Right lobe of liver (tissue), 6 donors: ENCODE measurements at places on chromosomes 12 and 14.

- no peaks in the 10 kb centered on the region for H3K27me3 ChIP-seq
- no peak for DNase-seq
- H3K4me3 ChIP-seq, result no peak overlapping the region
- H3K27ac ChIP-seq, result no peak overlapping the region
Observed at GRCh38 chr12:20101046-20101445, 267.3 kb upstream of the PDE3A start.

GRCh38 chr12:15648558-15648957 lies 140.6 kb downstream of the EPS8 start:
- no peaks in the 10 kb centered on the region for H3K36me3 ChIP-seq
- no peak for DNase-seq
- H3K4me1 ChIP-seq, result no peaks in the 10 kb centered on the region
- H3K27me3 ChIP-seq, result no peaks in the 10 kb centered on the region
- no peak overlapping the region for H3K27ac ChIP-seq

DNA sequence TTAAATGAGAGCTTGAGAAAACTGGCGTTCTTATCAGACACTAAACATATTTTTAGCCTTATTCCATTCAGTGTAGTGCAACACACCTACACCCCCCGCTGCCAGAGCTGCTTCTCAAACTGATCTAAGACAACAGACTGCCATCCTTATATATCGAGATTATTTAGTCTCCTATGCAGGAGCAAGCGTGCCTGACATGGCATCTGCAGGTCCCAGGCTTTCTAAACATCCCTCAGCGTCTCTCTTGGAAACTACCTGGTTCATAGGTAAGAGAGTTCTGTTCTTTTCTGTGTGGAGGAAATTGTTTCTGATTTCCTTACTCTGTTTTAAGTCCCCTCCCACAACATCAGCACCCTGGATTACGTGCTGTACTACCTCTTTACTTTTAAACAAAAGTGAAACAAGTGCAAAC lies 117.1 kb upstream of the PTPRB start:
- no peaks in the 10 kb centered on the region for H3K4me1 ChIP-seq
- H3K36me3 ChIP-seq, result no peaks in the 10 kb centered on the region
- no peak overlapping the region for H3K27ac ChIP-seq
- no peak overlapping the region for H3K4me3 ChIP-seq

- no peak overlapping the region for H3K27ac ChIP-seq
- DNase-seq, result no peak
- no peak overlapping the region for H3K4me3 ChIP-seq
- no peaks in the 10 kb centered on the region for H3K36me3 ChIP-seq
- H3K4me1 ChIP-seq, result no peaks in the 10 kb centered on the region
- no peaks in the 10 kb centered on the region for H3K27me3 ChIP-seq
Observed at GRCh38 chr14:75515629-75515996, 6.7 kb upstream of the BATF start.

- H3K27me3 ChIP-seq, result no peaks in the 10 kb centered on the region
- DNase-seq, result no peak
- H3K36me3 ChIP-seq, result no peaks in the 10 kb centered on the region
Observed at GRCh38 chr12:102757882-102758226, 159.2 kb downstream of the PAH start.

GRCh38 chr14:88848571-88848970 lies 24.1 kb downstream of the TTC8 start:
- DNase-seq, result no peak
- H3K4me1 ChIP-seq, result no peaks in the 10 kb centered on the region
- H3K27me3 ChIP-seq, result no peaks in the 10 kb centered on the region
- no peak overlapping the region for H3K27ac ChIP-seq
- no peak overlapping the region for H3K4me3 ChIP-seq
- H3K36me3 ChIP-seq, result no peaks in the 10 kb centered on the region
